Stimulated activated CD4-positive, alpha-beta T cell treated with anti-CD3 and anti-CD28 coated beads, Interleukin-4, amount 100 ng/mL, for 4 hours (primary cell): ENCODE measurements at places on chromosomes 12 and 14.

DNA sequence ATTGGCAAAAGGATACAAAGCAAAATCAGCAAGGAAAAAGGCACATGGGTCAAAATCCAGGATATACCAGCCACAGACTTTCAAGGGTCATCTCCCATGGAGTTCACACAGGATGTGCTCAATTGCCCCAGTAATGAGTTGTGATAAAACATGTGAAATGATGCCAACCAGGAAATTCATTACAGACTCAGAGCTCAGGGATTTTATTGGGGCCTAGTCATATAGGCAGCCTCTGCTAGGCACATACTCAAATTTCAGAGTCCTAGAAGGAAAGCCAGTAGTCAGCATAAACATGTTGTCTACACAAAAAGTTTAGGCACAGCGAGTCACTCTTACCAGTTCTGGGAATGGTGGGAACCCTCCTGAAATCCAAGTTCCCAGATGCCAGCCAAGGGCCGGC, 64.4 kb upstream of the OSBPL8 start:
- no peak for DNase-seq

- no peak for DNase-seq
Measured at GRCh38 chr12:86838711-86839110, 582.5 kb upstream of the MGAT4C start.

- DNase-seq, result peak; percentile 38
Measured at GRCh38 chr12:56998981-56999380, 7.4 kb downstream of the ZBTB39 start.

GRCh38 chr12:122793685-122794106, 19.3 kb downstream of the CCDC62 start:
- no peak for DNase-seq

- no peak for DNase-seq
Measured at GRCh38 chr14:55758796-55759195, 178.8 kb downstream of the KTN1 start.

GRCh38 chr12:83322809-83323208, 636.1 kb downstream of the TMTC2 start:
- no peak for DNase-seq

DNA sequence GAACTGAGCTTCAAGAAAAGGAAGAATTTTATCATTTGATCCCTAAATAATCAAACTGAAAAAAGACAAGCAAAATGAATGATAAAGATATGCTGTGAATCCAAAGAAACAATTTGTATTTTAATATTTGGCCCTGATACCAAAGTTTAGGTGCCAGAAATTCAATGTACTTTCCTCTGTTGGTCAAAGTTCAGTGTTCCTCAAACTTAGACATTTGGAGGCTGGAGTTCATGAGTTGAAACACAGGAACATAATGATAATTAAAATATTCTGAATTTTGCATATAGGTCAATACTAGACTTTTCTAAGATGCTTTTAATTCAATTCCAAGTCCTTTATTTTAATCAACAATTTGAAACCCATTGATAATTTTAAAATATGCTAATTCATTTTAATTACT, 1007.7 kb upstream of the ATXN7L3B start:
- no peak for DNase-seq

DNA sequence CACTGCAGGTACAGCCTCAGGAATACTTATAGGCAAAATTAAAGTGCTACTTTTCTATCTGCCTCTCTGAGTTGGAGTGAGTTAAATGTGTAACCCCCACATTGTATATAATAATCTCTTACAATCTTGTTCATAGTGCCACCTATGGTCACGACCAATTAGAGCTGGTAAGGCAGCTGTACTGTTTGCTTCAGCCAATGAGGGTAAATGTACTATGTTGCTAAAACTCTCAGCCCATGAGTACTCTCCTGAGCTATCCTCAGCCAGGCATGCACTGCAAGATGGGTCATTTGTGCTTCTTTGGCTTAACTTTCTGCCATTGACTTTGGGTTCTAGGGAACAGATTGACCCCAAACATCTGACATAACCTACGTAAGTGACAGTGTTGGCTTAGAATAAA, 15.0 kb upstream of the MDM2 start:
- DNase-seq, result no peak
